ENCODE measurements at places on chromosomes 12 and 14. TPM values are rescaled to one million over a fixed set of nuclear protein-coding genes. Genes with fewer than 3 reads are reported as not detected.

SMCO3 gene
- polyA plus RNA-seq = 0.22 TPM

INHBE gene
- 1.9 TPM for polyA plus RNA-seq

MSRB3 gene
- 35.3 TPM for polyA plus RNA-seq

DNA sequence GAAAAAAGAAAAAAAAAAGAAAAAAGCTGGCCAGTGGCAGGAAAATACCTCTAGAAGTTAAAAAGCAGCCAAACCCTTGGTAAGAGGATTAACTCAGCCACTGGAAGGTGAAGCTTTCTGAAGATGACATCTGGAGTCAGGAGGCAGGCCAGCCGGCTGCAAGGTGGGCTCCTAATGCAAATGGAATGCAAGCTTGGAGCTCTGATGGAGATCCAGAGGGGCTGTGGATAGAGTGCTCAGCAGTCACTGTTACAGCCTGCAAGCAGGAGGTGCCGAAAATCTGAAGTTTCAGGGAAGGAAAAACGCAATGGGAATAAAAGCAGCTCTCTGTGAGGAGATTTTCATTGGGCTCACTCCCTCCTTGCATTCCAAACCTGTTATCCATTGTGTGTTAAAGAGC is 41.0 kb downstream of the GSC start:
- peak; percentile 6 for DNase-seq

GRCh38 chr14:85409481-85410210 is 120.3 kb upstream of the FLRT2 start:
- no peak for DNase-seq

GRCh38 chr12:52186118-52186840 is 5.5 kb downstream of the KRT80 start:
- no peak for DNase-seq

Measured in muscle of back (tissue), 13 donors.